ENCODE measurements at places on chromosomes 13 and 19.

DNA sequence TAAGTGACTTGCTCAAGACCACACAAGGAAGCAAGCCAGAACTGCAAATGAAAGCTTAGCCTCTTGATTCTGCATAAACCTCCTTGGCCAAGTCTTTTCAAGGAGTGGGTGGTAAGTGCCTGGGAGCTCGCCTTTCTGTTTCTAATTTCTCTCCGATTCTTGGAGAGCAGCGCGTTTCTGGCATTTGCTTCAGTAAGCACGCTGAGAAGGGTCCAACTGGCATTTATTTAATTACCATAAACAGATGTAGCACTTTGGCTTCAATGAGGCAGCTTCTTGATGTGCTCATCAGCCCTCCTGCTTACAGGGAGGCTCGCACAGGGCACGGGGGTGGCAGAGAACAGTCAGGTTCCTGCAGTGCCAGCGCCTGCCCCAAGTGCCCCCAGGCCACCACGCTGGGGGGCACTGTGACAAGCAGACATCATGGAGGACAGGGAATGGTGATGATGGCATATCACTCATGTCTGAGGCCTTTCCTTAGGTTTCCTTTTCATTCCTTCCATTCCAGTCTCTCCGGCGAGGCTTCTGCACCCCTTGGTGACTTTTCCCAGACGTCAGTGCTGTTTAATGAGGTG lies 13.3 kb downstream of the SIAH3 start:
- DNase-seq, result no peak

GRCh38 chr19:33267706-33268105 lies 34.6 kb downstream of the CEBPA start:
- DNase-seq, result no peak

DNA sequence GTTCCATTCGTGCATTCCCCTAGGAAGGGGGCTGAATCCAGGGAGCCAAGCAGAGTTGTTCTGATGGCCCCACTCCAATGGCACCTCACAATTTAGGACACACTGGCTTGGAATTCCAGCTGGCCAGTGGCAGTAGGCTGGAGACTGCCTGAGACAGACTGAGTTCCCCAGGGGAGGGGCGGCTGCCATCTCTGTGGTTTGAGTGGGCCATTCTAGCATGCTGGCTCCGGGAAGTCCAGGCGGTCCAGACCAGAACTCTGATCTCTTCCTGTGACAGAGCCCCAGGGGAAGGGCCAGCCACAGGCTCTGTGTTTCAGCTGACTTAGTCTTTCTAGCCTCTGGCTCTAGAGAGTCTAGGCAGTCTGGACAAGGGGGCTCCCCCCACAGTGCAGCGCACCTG lies 29.5 kb upstream of the SLC7A1 start:
- no peak for DNase-seq

DNA sequence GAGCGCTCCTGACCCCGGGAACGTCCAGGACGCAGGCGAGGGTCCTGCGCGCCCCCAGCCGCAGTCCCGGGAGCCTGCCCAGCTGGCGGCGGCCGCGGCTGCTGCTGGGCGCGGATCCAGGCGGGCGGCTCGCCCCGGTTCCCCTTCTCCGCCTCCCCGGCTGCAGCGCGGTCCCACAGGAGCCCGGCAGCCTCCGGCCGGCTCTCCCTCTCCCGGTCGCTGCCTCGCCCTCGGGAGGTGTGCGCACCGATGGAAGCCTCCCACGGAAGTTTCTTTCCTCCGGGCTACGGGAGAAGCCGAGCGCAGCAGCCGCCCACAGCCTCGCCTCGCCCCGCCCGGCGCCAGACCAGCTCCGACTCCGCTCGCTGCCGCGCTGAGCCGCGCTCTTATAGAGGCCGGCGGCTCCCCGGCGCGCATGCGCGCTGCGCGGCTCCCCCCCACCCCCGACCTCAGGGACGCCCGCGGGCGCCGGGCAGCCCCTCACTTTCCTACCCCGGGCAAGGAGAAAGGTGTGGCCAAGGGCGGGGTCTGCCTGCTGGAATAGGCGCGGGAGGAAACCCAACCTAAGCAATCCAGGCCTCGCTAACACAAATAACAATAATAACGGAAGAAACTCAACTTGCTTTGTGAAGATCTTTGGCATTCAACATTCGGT lies at the start of gene SHISA2:
TSS of gene SHISA2 (minus strand) at position 360 of the 655 bp plus-strand sequence. CDS start 1,041 bp downstream, outside the sequence.
- DNase-seq, result no peak

DNA sequence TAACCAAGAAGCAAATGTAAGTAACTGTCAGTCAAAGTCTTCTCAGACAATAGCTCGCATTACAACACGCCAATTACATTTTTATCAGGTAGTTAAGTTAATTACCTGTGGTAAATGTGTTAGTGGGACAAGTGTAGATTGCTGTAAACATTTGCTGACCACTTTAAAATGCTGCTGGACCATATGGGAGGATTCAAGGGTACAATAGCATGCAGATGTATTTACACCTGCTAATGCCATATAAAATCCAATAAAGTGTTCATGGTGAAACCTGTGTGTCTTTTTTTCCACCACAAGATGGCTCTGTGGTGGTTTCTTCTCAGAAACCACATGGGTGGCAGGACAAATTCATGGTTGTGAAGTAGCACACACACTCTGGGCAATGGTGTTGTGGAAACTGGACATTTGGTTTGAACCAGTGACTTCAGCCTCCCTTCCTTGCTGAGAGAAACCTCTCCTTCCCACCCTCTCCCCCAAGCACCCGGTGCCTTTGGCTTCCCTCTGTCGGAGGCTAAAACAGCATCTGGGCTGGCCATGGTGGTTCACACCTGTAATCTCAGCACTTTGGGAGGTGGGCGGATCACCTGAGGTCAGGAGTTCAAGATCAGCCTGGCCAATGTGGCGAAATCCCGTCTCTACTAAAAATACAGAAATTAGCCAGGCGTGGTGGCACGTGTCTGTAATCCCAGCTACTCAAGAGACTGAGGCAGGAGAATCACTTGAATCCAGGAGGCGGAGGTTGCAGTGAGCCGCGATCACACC lies 18.1 kb upstream of the GTF3A start:
- DNase-seq, result no peak

DNA sequence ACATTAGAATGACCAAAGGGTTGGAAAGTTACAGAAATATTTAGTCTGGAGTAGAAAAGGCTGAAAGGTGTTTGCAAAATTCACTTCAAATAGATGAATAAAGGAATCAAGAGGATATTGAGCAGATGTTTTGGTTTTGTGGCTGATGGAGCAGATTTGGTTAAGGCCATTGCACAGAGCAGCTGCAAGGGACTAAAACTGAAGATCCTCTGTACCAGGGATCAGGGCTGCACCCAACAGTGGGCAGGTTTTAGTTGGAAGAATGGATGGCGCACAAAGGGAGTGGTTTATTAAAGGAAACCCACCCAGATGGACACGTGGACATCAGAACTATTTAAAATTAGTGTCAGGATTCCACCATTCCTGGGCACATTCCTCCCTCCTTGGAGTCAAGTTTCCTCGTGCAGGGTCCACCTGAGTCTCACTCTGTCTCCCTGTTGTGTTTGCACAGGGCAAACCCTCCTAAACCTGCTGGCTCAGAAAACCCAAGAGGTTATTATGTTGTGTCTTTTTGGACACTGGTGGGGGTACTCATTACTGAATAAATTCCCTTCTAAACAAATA lies 9.2 kb upstream of the UBAC2 start:
- DNase-seq, result no peak

- no peak for DNase-seq
These were observed 31.2 kb upstream of the KLF2 start for GRCh38 chr19:16293118-16294091.

GRCh38 chr19:30064348-30064699 lies 122.3 kb downstream of the URI1 start:
- no peak for DNase-seq

DNA sequence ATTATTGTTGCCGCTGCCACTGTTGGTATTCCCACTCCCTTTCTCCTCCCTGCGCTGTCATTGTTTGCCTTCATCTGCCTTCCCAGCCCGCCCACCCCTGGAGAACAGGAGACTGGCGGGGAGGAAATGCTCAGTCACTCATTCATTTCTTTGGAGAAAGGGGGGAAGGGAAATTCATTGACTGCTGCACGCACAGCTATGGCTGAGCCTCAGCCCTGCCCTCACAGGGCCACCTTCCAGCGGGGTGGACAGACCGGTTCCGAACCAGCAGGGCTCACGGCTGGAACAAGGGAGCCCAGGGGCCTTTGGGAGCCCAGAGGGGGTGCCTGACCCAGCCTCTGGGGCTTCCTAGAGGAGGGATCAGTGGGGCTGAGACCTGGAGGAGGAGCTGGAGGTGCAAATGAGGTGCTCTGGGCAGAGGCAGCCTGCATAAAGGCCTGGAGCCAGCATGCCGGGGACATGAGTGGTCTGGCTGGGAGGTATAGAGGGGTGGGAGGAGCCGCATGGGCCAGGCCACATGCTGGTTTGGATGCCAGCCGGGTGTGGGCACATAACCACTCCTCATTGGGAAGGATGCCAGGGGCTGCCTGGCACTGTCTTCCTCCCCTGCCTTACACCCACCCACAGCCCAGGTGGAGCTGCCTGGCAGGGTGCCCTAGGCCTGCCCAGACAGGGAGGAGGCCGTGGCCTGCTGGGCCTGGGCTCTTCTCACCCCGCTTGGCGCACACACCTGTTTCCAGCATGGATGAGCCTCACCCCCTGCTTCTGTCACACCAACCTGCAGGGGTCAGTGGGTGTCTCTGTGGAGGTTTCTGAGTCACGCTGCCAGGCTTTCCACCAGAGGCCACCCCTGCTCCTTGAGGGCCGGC lies 26.8 kb downstream of the PPP5C start:
- DNase-seq, result peak; percentile 86

Measured in NCI-H2081 treated with DMSO at 0.1 percent for 48 hours (cell line).